ENCODE measurements at places on chromosomes 4 and X.

- no peak for DNase-seq
Measured at GRCh38 chr4:102268355-102268754, 76.9 kb downstream of the SLC39A8 start.

DNA sequence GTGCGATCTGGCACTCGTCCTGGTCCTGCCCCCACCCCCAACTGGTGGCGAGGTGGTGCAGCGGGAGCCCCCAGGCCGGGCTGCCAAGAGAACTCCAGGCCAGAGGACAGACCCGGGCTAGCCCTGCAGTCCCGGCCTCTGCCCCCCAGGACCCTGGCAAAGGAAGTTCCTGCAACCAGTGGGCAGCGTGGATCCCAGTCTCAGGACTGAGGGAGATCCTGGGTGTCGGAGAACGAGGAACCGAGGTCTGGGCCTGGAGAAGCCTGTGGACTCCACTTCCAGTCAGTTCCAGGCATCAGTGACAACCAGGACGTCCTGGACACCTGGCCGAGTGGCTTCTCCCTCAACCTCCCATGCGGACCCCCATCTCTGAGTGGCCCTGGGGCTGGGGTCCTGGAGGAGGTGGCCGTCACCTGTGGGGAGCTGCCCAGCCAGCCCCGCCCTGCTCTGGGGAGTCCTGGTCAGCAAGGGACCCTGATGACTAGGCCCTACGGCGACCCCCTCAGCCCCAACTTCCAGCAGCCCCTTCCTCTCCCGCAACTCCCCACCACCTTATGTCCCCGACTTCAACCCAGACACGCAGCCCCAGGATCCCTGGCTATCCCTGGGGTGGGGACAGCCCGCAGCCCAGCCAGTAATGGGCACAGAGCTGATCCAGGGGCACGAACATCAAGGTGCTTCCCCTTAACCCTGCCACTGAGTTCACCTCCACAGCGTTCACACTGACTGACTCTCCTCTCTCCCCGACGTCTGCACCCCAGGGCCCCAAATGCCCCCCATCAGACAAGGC is 53.7 kb upstream of the NKX1-1 start:
- DNase-seq, result no peak

DNA sequence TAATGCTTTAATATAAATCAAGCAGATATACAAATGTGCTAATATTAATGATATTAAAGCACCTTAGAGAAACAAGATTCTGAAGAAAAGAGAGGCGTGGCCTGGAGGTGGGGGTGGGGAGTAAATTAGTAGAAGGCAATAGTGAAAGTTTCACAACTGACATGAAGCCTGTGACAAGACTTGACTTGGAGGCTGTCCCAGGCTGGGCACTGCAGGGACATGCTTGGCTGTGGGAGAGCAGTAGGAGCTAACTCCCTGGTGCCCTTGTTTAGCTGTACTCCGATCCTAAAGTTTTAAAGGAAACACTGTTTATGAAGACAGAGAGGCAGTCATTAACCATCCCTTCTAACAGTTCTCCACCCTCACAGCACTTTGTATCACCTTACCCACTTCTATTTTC is 239.0 kb upstream of the MAB21L2 start:
- DNase-seq, result no peak

DNA sequence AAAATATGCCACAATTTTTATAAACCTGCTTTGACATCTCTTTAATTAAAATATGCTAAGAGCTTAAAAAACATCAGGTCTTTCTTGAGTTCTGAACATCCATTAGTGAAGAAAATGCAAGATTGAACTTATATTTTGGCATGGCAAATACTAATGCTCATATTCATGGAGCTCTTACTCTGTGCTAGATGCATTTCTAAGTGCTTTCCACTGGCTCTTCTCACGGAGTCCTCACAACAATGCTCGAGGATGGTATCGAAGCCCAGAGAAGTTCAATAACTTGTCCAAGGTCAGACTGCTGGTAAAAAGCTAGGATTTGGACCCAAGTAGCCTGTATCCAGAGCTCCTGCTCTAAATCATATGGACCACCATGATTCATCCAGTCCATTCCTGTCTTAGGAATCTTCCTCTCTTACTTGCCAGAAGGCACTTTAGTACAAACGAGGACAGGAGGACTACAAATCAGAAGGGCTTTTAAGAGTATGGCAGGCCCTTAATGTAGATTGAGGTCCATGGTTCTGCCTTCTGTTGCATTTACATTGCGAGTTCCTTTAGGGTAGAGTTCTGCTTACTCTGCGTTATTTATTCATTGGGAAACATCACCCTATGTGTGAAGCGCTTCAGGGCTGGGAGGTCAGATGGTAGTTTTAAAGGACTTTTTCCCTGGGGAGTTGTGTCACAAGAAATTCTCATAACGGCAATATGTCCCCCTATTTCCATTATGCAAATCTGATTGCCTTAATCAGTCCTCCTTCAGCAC is 199.2 kb downstream of the RASL11B start:
- no peak for DNase-seq

- no peak for DNase-seq
Measured at GRCh38 chrX:79167462-79167861, 23.0 kb downstream of the GPR174 start.

DNA sequence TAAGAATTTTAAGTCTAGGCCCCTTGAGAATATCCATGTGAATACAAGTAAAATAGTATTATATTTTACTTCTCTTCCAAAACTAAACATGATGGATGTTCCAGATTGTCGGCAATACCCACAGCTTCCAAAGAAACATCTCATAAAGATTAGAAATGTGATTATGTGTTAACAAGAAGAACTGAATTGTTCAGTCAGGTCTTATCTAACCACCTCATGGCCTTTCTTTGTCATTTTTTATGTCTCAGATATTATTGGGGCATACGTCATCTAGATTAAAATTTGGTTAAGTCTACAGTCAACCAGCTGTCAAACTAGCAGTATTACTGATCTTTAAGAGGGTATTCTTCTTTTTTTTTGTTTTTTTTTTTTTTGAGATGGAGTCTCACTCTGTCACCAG is 10.0 kb downstream of the EPGN start:
- no peak for DNase-seq

DNA sequence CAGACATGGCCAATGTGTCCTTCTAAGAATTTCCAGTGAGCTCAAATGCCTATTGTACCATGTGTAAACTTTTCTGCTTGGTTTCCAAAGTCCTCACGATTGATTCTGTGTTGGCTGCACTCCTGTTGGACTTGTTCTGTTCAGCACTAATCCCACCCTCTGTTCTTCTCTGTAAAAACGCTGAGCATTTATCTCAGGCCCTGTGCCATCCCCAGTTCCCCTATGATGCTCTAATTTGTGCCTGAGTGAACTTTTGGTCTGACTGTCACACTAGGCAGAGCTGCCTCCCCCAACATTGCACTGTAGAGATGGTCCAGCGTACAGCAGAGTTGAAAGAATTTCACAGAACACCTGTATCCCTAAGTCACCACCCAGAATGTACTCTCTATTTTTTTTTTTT is 76.1 kb upstream of the STS start:
- no peak for DNase-seq

- no peak for DNase-seq
Measured at GRCh38 chr4:173684223-173684622, 154.2 kb upstream of the HAND2 start.

- DNase-seq, result no peak
Measured at GRCh38 chr4:170134821-170135220, 45.1 kb upstream of the AADAT start.

- DNase-seq, result no peak
Measured at GRCh38 chr4:158201322-158201721, 9.0 kb upstream of the TMEM144 start.

DNA sequence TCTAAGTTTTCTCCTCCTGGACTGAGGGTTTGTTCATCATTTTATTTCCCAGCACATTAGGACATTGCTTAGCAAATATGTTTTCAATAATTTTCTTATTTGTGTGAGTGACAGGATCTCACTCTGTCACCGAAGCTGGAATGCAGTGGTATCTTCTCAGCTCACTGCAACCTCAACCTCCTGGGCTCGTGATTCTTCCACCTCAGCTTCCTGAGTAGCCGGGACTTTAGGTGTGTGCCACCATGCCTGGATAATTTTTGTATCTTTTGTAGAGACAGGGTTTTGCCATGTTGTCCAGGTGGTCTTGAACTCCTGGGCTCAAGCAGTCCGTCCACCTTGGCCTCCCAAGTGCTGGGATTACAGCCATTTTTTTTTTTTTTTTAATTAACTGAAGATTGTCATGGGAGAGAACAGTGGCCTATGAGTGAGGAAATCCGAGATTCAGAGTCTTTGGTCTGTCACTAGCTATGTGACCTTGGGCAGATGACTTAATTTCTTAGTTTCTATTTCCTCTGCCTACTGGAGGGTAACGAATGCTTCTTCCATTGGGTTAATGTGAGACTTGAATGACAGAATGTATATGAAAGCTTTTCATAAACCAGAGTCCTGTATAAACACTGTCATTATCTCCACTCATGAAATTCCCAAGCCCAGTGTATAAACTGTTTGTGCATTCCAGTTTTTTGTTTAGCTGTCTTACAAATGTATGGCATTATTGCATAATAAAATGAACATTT is 23.9 kb downstream of the MOB1B start:
- no peak for DNase-seq

DNA sequence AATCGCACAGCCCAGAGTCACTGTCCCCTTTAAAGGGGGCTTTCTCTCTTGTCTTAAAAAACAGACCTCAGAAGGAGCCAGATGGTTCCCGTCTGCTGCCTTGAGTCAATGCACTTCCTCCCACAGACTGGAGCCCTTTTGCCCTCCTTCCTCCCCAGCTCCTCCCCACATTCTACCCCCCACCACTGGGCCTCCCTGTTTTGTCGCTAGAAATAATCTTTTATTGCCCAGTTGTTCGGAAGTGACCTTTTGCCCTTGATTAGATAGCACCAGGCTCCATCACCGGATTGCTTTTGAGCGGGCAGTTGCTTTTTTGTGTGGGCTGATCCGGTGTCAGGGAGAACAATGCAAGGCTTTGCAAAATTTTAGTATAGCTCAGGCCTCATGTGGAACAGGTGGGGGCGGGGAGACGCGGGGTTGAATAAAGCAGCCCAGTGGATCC is 47.7 kb downstream of the SPRY1 start:
- peak; percentile 61 for DNase-seq

DNA sequence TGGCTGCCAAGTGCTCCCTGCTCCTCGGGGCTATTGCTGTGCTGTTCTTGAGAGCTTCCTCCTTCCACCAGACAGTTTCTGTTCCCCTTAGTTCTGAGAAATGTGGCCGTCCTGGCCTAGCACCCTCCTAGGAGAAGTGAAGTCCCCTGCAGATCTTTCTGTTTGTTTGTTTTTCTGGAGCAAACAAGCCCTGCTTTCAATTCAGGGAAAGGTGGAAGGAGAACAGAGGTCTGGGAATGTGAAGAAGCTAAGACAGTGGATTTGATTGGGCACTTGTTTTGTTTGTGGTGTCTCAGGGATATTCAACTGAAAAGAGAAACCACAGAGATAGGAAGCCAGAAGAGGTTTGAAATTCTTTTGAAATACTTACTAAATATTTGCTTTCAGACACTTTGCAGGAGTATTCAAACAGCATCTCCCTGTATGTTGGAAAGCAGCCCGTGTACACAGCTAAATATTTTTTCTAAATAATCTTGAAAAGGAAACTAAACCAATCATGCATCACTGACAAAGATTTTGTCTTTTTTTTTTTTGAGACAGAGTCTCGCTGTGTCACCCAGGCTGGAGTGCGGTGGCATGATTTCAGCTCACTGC is 36.5 kb upstream of the PPM1K start:
- DNase-seq, result peak; percentile 57

GRCh38 chrX:82458207-82458754 is 1049.8 kb upstream of the POU3F4 start:
- DNase-seq, result no peak

GRCh38 chr4:157220371-157220881 is at the start of gene GRIA2:
Gene GRIA2, plus strand, starts transcription at chr4:157220728. Its CDS starts 315 bp downstream, at chr4:157221043.
- peak; percentile 2 for DNase-seq

GRCh38 chrX:70089604-70090297 is 27.5 kb downstream of the OTUD6A start:
- DNase-seq, result no peak

DNA sequence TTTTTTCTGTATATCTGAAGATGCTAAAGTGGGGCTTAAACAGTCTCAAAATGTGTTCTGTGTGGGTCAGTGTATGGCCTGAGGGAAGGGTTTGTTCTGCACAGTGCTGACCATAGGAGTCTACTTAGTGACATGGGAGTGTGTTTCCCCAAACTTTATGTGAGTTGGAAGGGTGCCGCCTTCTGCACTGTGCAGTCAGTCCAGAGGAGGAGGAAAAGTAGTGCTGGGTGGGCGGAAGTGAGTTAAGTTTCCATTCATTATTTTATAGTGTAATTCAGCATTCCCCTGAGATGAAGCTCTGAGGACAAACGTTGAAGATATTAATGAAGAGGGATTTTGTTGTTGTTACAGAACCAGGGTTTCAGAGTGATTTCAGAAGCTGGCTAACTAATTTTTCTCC is 2.9 kb downstream of the CHST7 start:
- DNase-seq, result no peak

- DNase-seq, result no peak
Measured at GRCh38 chrX:132486599-132487178, 2.1 kb downstream of the MBNL3 start.

DNA sequence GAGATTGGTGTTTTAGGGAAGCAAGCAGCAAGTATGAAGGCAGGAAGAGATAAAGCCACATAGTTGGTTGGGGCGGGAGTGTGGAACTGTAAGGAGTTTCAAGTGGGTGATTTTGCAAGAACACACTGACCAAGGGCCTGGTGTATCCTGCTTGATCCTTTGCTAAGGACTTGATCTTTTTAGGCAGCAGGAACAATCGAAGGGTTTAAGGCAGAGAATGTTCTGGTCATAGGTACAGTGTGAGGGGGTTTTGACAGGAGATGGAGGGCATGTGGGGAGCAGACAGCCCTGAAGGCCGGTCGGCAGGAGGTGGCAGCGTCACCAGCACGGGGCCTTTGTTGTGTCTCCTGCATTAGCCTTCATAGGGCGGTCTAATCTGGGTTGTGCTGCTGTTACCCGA is 54.7 kb downstream of the FAM193A start:
- DNase-seq, result no peak

DNA sequence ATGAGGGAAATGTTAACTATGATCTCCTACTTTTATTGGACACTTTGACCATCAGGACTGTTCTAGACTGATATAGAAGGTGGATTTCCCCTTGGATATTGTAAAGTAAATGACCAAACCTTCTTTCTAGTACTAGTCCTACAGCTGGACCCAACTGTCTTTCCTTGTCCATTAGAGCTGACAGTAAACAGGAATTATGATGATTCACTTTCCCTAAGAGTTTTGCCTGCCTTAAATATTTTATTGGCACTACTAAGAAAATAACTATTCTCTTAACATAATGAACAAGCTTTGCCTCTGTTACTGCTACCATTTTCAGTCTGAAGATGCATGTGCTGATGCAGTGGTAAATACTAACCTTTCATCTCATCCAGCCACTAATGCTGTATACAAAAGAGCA is 915.4 kb downstream of the CENPC start:
- no peak for DNase-seq

All from KG1 (cell line).